Glomerular endothelial cell (primary cell): ENCODE measurements at places on chromosomes 13 and 19.

- no peak for DNase-seq
Measured at GRCh38 chr19:39110263-39110967, 15.2 kb upstream of the PAK4 start.

DNA sequence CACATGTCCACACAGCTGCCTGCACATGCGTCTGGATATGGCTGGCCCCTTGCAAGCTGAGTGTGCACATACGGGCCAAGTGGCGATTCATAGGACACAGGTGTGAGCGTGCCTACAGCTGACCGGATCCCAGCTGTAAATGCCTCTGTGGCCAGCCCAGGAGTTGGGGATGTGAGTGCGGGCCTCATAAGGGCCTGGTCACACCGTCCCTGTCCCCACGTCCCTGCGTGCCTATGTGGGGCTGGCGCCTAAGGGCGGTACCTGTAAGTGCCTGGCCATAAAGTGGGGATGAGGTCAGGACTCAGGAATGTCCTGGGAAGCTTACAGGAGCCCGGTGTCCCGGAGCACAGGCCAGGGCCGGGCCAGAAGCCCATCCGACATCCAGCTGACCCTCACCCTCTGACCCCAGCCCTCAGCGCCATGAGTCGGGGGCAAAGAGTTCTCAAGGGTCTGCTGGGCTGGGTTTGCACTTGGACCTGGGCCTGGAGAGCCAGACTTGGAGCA is 1.3 kb upstream of the ARHGAP45 start:
- DNase-seq = no peak

DNA sequence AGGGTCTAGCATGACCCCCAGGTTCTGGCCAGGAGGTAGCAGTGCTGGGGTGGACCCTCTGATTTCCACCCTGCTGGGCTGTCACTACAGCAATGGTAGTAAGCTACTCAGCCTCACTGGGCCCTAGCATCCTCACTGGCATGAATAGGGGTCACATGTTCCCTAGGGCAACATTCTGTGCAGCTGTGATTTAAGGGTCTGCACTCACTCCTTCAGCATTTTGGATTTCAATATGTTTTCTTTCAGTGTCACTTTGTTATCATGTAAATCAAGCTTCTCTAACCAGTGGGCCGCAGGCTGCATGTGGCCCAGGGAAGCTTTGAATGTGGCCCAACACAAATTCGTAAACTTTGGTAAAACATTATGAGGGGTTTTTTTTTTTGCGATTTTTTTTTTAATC is 57.8 kb downstream of the SPATA13 start:
- no peak for DNase-seq

DNA sequence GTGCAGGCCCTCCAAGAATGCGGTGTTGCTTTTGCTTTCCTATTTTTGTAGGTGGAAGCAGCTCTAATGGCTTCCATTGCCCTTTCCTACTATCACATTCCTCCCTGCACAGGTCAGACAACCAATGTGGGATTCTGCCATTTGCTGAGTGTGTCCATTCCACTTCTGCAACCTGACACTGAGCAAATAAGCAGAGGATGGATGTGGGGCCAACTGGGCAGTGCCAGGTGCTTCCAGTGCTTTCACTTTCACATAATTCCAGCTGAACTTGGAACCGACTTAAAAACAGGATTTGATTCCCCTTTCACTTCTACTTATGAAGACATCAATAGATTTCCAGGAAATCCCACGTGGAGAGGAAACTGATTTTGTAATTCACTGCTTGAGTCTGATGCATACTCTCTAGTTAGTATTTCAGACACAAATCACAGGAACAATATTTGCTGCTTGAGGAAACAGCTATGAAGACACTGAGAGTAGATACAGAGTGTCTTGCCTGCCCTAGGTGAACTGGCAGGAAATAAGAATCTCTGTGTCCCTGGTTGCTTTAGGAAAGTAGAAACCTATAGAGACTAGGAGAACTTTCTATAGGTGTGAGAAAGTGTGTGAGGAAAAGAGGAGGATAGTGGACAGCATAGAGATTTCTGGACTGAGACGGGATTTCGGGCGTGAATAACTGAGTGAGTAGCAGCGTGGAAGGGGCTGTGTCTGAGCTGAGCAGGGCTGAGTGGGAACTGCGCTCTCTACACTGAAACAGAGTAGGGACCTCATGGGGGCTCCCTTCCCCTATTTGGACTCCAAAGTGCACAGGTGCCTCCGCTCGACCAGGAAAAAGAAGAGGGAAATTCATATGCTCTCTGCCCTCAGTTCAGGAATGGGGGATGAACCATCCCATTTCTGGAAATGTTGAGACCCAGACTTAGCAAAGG is 22.5 kb downstream of the LGALS16 start:
- no peak for DNase-seq

DNA sequence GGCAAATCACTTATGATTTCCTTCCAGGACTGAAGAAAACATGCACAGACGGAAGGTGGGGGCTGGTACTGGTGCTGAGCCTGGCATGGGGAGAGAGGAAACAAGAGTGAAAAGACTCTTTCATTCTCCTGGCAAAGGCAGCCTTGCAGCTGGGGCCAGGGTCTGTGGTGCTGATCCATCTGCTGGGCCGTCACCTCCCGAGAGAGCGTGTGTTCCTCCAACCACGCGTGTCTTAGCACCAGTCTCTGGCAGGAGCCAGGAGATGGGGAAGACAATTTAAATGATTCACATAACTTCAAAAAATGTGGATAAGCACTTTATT is 23.9 kb upstream of the SPART start:
- no peak for DNase-seq

GRCh38 chr13:112325920-112326645 is 50.1 kb upstream of the SPACA7 start:
- no peak for DNase-seq

GRCh38 chr13:96898646-96899254 is 95.5 kb downstream of the OXGR1 start:
- no peak for DNase-seq

GRCh38 chr13:35365883-35366282 is 110.6 kb downstream of the MAB21L1 start:
- no peak for DNase-seq

- no peak for DNase-seq
Measured at GRCh38 chr19:38877781-38878574, at the start of gene RINL. RINL (minus strand) TSS chr19:38878275; CDS start chr19:38876742, 1,533 bp downstream.

DNA sequence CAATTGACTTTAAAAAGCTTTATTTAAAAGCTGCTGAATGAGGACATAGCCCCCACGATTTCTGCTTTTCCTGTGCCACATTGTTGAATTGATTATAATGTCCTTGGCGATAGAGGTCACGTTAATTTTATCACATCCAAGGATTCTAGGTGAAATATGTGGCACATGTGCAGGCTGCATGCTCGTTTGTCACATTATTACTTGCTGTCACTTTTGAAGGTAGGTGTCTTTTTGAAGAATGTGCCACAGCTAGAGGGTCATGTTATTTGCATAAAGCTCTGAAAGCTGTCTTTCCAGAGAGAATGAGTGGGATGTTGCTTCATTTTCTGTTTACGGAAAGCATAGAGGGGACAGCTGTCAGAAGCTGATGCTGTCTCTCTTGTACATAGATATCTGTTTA is 927.6 kb upstream of the ATXN8OS start:
- no peak for DNase-seq

GRCh38 chr19:12705654-12706331 is 9.4 kb upstream of the FBXW9 start:
- no peak for DNase-seq

DNA sequence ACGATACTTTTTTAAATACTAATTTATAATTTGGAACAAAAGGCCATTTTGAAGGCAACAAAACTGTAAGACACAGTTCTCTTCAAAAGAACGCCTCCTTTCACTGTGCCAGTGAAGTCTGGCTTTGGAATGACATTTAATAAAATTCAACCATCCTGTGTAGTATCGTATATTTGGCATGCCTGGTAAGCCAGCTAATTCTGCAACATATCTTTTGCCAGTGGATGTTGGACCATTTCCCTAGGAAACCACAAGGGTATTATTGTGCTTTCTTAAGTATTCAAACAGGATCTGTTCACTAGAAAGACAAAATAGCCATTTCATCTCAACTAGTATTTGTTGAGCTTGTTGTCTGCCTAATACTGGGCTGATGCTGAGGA is 111.6 kb downstream of the RGCC start:
- DNase-seq = no peak

DNA sequence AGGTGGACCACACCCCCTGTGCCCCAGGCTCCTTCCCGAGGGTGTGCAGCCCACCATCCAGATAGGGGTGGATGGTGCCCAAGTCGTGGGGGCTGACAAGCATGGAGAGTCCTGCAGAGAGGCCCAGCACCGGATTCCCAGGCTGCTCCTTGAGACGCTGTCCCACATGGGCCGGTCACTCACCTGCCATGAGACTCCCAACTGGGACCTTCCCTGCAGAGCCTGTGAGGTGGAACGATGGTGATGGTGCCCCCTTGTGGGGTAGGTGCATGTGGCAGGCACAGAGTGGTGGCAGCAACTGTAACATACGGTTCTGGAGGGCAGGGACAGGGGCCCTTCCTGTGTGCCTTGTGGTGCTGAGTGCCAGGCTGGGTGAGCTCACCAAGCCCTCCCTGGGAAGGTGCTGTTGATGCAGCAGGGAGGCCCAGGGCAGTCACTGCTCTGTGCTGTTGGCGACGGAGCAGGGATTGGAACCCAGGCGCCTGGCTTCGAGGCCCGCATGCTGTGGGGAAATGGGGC is 33.1 kb downstream of the PPP1R37 start:
- peak; percentile 4 for DNase-seq

- no peak for DNase-seq
Measured at GRCh38 chr19:5114727-5115126, 145.8 kb downstream of the KDM4B start.

DNA sequence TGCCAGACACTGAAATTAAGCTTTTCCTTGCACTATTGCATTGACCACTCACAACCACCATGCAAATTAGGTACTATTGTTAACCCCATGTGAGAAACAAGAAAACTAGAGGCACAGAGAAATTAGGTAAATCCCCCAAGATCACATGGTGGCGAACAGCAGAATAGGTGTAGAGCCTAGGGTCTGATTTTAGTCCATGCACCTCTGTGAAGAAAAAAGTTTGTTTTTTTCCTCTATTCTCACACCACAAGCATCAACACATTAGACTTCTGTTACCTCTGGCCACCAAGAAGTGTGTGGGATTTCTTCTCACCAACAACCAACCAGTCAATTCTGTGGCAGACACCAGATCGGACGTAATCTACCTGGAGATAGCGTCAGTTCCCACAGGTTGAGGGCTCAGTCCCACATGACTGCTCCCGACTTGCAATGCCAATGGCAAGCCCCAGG is 391.9 kb downstream of the COG6 start:
- no peak for DNase-seq

DNA sequence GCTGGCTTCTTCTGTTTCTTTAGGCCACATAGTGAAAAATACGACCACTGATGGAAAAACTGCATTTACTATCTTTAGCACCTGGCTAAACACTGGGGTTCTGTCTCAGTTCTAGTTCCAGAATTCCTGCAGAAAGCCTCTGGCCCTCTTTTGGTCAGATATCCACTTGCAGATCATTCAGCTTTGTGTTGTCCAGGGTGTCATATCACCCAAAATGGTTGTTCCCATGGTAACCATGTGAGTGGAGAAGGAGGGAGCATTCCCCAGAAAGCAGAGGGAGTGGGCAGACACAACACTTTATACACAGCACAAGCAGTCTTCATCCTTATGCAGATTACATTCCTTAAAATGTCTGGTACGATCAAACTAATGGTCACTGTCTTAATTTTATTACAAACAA is 73.5 kb downstream of the CAB39L start:
- DNase-seq = no peak

GRCh38 chr13:46342538-46342937 is 44.5 kb downstream of the RUBCNL start:
- no peak for DNase-seq

GRCh38 chr13:62205273-62205672 is 789.6 kb upstream of the PCDH20 start:
- DNase-seq = no peak
